ENCODE measurements at places on chromosomes 12 and 14. TPM values are rescaled to one million over a fixed set of nuclear protein-coding genes. Genes with fewer than 3 reads are reported as not detected.

KRT72 gene
- total RNA-seq: not detected

DNA sequence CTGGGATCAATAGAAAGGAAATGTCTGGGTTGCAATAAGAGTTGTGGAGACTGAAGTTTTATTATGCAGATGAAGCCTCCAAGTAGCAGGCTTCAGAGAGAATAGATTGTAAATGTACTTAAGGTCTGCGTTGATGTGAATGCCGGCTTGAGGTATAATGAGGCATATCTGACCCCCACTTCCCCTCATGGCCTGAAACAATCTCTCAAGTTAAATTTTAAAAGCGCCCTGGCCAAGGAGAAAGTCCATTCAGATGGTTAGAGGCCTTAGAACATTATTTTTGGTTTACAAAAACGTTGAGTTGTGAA is 28.3 kb upstream of the HIGD1C start:
- peaks cover 23% of the 10 kb centered on the region for H3K4me1 ChIP-seq
- no peaks in the 10 kb centered on the region for H3K36me3 ChIP-seq

RTL1 gene
- total RNA-seq: 0.08 TPM

ACSS3 gene
- 24.4 TPM for total RNA-seq

DNA sequence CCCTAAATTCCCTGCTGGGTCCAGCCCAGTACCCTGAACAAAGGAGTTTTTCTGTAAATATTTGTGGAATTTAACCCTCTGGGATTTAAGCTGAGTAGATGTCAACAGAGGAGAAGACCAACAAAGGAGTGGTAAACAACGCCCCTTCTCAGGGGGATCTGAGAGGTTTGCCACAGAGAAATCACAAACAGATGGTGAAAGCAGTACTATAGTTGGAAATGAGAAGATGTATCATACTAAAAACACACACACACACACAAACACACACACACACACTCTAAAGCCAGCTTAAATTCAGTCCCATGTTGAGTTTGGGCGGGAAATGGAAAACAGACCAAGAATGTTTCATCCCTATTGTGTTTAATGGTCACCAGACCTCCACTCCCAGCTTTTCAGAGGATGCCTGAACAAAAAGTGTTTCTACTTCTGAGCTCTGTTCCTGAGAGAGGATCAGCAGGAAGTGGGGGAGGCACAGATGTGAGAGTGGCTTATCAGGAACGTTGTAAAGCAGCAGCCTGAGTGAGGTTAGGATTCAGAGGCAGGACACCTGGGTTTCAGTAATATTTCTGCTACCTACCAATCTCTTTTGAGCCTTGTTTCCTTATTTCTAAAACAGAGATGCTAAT is 3.2 kb downstream of the BIN2 start:
- DNase-seq: no peak
- H3K4me1 ChIP-seq: no peaks in the 10 kb centered on the region
- no peak overlapping the region for H3K4me3 ChIP-seq
- no peaks in the 10 kb centered on the region for H3K36me3 ChIP-seq
- no peak overlapping the region for H3K27ac ChIP-seq

Data from SJCRH30 (cell line).